ENCODE measurements at places on chromosomes 6 and 20.

GRCh38 chr6:25630508-25631278, 21.3 kb upstream of the SCGN start:
- DNase-seq: no peak

GRCh38 chr6:55423933-55424332, 96.7 kb downstream of the GFRAL start:
- DNase-seq: no peak

DNA sequence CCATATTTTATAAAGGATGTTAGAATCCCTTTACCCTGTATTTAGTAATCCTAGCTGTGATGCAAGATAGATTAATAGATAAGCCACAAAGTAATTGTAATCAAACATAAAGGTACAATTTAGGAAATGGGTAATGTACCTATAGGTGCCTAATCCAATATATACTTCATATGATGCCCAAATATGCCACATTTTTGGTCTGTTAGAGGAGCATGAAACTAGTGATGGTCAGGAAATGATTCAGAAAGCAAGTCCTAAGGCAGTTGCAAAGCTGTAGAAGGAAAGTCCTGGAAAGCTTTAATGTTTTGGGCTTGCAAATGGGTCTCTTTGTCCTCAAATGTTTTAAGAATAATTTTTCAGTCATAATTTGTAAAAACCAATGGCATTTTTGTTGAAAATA, 76.6 kb upstream of the PTPRK start:
- DNase-seq: no peak

GRCh38 chr6:162056061-162056460, 671.5 kb downstream of the PRKN start:
- DNase-seq: no peak

DNA sequence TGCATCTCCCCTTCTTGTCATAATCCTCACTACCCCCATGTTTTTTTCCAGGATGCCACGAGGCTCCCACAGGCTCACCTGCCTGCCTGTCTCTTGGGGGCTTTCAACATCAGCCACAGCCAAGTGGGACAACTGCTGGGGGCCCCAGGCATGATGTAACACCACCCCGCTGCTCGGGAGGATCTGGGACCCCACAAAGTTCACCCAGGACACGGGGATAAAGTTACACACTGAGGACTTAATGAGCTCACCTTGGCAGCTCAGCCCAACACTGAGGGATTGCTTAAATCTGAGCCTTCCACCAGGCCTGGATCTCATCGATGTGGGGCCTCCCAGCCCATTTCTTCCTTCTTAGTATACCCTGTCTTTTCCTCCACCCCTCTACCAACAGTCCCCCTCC, 56.4 kb upstream of the NNAT start:
- no peak for DNase-seq

DNA sequence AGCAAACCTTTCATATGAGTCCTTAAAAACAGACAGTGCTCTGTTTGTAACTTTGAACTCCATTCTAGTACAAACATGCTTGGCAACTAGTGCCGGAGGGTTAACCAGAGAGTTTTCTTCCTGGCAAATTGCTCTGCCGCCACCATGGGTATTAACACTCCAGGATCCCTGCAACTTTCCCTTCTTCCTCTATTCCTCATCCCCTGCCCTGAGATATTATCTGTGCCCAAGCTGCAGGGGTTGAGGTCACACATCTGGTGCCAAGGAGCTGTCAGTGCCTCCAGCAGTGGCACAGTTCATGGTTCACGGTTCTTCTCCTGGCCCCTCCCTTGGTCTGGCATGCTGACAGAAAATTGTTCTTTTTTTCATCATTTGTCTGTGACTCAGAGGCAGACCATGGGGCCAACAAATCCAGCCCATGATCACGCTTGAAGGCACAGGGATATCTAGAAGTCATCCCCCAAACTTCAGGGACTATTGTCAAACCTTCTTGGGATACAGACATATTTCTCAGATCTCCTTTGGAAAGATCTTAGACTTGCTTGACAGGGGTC, 77.5 kb downstream of the ATXN1 start:
- no peak for DNase-seq

DNA sequence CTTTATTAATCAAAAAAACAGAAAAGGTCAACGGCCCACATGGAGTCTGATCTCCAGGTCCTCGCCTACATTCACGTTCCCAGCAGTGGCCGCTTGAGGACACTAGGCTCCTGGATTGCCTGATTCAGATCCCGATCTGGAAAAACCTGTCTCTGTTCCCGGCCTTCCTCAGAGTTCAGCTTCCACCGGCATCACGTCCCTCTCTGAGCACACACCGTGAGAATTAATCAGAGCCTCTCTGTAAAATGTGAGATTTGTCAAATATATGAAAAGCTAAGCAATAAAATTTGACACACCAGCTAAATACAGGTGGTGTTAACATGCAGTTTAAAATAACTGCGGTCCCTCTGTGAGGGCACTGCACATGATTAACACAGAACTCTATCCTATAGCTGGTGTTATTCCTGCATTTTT, 122.8 kb upstream of the COL21A1 start:
- no peak for DNase-seq

GRCh38 chr20:47427746-47428145, 71.2 kb upstream of the ZMYND8 start:
- DNase-seq: no peak

DNA sequence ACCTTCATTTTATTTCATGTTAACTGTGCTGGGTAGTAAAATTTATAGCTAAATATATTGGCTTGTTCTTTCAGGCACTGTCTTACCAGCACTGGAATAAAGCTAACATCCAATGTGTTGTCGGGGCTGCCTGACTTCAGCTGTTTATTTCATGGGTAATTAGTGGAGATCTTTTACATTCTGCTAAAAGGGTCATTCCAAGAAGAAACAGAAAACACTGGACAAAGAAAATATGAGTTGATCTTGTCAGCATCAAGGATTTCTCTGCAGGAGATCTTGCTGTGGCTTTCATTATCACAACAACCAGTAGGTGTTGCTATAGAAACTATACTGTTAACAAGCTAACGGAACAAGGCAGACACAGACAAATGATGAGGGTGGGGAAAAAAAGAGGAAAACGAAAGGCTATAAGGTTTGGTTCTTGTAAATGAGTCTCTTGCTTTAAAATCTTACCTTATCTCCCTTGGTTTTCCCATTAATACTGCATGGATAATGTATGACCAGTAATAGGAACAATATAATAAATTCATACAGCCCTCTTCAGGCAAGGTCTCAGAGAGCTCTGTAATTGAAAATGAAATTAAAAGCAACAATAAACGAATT, 206.8 kb downstream of the SIM1 start:
- no peak for DNase-seq

- DNase-seq: no peak
These were observed 12.5 kb upstream of the THBD start for GRCh38 chr20:23061734-23062561.

GRCh38 chr6:45758787-45759471, 256.7 kb downstream of the CLIC5 start:
- DNase-seq: no peak

DNA sequence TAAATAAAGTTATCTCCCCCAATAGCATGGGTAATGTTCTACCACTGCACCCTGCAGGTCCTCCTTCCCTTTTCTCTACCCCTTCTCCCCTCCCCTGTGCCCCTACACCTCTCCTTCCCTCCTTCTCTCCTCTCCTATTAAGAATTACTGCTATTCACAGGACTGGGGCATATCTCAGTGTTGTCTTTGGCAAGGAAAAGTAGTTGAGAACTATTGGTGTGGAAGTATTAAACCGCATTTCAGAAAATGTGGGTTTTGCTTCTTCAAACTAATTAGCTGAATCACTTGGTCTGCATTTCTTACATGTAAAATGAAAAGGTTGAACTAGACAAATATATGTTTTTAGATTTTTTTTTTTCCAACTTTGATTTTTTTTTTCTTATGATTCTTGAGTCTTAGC, 296.3 kb downstream of the CDKAL1 start:
- no peak for DNase-seq

DNA sequence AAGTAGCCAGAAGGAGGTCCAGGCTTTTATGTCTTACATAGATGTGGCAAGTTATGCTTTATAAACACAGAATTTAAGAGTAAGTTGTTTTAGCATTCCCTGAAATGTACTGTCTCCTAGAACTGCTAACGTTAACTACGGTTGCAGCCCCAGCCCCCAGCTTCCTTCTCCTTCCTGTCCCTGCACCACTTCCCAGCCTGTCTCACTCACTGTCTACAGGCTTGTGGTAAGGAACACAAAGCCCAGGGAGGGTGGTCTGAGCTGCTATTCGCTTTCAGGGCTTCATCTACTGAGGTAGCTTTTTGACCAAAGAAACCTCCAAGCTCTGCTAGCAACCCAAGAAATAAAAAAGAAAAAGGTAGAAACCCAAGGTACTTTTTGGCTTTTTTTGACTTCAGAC, 35.9 kb downstream of the PCSK2 start:
- DNase-seq: no peak

DNA sequence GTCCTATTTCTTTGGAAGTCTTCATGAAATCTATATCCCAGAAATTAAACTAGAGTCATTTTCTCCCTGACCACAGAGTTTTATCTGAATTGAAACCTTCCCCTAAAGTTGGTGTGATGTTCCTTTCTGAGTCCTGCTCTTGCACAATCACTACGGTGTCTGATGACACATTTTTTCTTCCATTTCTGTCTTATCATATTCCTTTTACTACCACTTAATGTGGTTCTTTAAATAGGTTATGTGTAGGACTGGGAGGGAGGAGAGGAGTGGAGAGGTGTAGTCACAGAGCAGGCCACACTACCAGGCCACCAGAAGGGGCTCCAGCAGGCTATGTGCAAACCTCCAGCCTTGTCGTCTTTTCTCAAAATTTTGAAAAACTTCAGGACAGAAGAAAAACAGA, 39.7 kb upstream of the ATXN1 start:
- no peak for DNase-seq

All from activated CD8-positive, alpha-beta memory T cell treated with anti-CD3 and anti-CD28 coated beads for 4 hours (primary cell).